NCI-H146 (cell line): ENCODE measurements at places on chromosomes 11 and 22.
A peak's percentile ranks its signal among the peaks of the same experiment; 100 is the strongest.

DNA sequence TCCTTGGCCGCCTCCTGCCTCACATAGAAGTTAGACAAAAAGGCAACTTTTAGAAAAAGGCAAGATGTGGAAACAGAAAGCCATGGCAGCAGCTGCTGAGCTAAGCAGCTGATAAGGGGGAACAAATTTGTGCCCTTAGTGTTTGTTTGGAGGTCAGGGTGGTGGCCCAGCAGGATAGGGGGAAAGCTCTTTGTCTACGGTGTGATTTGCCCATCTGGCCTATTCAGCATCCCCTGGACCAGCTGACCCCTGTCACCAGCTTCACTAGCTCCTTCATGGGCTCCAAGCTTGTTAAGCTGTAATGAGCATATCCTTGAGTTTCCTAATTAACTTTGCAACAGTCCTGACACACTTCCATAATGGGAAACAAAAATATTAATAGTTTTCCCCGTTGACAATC is 5.9 kb upstream of the ME3 start:
- peak; percentile 48 for DNase-seq

GRCh38 chr11:6321961-6322362 is 1.7 kb upstream of the CAVIN3 start:
- DNase-seq = peak; percentile 78

DNA sequence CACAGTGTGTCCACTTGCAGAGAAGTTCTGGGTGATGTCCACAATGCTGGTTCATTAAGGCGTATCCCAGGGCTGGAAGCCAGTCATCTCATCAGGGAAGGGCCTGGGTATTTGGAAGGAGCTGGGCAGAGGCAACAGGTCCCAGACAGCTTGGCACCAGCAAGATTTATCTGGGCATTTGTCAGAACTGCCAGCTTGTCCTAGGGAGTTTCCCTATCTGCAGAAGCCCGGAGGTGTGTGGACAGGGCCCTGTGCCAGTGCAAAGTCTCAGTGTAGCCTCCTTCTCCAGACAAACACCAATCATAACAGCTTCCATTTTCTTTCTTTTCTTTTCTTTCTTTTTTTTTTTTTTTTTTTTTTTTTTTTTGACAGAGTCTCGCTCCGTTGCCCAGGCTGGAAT is 125.3 kb upstream of the TIMP3 start:
- no peak for DNase-seq

DNA sequence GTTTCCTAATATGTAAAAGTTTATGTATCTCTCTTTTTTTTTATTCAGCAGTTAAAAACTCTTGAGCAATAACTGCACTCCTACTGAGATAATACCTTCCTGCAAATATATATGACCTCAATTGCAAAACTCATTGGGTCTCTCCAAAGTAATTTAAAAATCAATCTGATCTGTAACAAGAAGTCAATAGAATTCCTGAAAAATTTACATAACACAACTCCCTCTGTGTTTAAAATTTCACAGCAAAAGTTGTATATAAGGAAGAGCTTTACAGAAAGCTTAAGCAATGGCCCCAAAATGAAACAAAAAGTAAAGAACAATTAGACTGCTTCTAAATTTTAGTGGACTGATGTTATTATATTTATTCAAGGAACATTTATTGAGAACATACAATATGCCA is 313.4 kb downstream of the DLG2 start:
- DNase-seq = no peak

- DNase-seq = no peak
These were observed 39.5 kb downstream of the XRRA1 start for GRCh38 chr11:74909385-74909784.

DNA sequence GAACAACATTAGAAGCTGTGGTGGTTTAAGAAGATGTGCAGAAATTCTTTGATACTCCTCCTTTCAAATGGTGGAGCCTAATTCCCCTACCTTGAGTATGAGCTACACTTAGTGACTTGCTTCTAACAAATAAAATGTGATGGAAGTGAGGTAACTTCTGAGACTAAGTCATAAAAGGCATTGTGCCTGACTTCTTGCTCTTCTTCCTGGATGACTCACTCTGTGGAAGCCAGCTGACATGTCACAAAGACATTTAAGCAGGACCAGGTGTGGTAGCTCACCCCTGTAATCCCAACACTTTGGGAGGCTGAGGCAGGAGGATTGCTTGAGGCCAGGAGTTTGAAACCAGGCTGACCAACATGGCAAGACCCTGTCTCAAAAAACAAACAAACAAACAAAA is 3.9 kb upstream of the PLA2G3 start:
- DNase-seq = no peak

DNA sequence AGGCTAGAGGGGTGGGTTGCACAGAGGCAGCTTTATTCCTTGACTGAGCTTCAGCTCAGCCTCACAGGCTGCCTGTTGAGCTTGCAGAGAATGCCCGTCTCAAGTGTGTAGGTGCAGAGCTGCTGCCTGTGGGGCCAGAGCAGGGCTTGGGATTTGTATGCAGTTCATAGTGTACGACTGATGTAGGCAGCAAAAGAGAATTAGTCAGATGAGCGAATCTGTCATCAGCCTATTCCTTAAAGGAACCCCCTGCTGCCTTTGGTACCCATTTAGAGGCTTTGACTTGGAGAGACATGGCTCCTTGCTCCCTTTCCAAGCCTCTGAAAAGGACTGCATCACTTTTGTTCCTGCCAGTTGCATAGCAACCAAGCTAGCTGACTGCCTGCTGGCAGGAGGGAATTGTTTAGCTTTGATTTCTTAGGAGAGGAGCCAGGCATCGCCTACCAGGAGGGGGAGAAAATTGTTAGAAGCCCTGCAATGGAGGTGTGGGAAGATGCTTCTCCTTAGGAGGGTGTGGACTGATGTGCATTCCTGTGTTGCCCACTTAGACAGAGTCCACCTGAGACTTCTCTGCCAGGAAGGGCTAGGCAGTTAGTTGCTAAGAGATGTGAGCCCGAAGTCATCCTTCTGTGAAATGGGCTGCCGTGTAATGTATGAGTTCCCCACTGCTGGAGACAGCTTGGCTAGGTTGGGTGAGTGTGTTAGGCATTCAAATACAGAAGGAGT is 10.9 kb downstream of the ACO2 start:
- no peak for DNase-seq

DNA sequence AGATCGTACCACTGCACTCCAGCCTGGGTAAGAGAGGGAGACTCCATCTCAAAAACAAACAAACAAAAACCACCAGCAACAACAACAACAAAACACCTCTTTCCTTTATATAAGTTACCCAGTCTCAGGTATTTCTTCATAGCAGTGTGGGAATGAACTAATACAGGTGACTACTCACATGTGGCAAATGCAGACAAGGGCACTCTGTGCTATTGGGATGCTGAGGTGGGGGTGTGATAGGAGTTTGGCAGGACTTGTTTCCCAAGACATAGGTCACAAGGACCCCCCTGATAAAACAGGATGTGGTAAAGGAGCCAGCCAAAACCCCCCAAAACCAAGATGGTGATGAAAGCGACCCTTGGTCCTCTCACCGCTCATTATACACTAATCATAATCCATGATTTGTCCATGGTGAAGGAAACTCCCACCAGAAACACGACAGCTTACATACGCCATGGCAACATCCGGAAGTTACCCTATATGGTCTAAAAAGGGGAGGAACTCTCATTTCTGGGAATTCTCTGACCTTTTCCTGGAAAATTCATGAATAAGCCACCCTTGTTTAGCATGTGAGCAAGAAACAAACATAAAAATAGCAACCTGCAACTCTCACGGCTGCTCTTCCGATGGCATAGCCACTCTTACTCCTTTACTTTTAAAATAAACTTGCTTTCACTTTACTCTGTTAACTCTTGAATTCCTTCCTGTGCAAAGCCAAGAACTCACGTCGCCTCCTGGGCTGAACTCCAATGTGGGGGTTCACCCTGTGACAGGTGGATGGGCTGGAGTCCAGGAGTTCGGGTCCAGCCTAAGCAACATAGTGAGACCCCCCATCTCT is 18.8 kb upstream of the INCENP start:
- no peak for DNase-seq

- DNase-seq = no peak
These were observed 155.4 kb downstream of the DBX1 start for GRCh38 chr11:20004866-20005265.

DNA sequence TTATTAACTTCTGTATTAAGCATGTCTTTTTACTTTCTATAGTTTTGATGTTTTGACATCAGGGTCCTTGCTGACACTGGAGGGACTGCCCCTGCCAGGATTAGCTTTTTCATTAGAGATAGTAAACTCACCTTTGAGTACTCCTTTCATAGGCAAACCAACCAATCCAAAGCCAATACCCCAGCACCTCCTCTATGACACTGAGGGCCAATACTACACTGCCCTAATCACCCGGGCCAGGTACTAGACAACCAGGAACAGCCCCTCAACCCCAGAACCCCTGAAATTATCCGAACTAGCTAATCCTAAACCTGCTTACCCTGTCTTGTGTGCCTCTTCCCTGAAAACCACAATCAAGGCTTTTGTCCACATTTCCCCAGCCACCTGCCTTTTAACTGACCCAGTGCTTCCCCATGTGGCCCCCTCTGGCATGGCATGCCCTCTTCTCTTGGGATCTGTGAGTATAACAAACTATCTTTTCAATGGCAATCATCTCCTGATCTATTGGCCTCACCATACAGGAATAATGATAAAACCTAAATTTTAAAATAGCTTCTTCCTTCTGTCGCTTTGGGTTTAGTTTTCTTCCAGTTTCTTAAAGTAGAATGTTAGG is 31.2 kb downstream of the RAB6A start:
- DNase-seq = peak; percentile 36

- DNase-seq = no peak
These were observed 4.2 kb upstream of the GAB4 start for GRCh38 chr22:17012267-17012666.

- DNase-seq = no peak
These were observed 38.0 kb downstream of the HORMAD2 start for GRCh38 chr22:30118291-30118690.

DNA sequence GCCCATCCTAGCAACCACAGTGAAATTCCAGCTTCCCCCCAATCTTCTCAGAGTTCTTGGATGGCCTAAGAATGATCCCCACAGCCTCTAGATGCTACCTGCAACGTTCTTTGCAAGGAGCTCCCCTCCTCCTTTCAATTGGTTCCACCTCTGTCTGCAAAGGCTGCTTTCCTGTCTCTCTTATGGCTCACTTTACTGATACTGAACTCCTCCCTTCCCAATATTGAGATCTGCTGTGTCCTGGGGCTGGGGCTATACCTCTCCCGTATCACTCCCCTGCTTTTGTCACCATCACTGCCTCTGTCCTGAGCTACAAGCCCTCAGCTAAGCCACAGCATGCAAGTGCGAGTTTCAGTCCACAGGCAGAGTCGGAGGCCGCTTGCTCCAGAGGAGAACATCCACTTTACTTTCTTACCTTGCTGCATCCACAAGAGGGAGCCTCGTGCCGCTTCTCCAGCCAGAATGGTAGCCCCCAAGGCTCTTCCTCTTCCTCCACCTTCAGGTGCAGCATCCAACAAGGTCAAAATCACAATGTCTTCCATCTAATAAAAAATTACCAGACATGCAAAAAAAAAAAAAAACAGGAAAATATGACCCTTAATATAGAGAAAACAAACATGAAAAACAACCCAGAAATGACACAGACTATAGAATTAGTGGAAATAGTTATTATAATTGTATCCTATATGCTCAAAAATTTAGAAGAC is 48.6 kb upstream of the TMEM45B start:
- DNase-seq = peak; percentile 34

- DNase-seq = no peak
These were observed 48.7 kb upstream of the RASD2 start for GRCh38 chr22:35491908-35492380.

DNA sequence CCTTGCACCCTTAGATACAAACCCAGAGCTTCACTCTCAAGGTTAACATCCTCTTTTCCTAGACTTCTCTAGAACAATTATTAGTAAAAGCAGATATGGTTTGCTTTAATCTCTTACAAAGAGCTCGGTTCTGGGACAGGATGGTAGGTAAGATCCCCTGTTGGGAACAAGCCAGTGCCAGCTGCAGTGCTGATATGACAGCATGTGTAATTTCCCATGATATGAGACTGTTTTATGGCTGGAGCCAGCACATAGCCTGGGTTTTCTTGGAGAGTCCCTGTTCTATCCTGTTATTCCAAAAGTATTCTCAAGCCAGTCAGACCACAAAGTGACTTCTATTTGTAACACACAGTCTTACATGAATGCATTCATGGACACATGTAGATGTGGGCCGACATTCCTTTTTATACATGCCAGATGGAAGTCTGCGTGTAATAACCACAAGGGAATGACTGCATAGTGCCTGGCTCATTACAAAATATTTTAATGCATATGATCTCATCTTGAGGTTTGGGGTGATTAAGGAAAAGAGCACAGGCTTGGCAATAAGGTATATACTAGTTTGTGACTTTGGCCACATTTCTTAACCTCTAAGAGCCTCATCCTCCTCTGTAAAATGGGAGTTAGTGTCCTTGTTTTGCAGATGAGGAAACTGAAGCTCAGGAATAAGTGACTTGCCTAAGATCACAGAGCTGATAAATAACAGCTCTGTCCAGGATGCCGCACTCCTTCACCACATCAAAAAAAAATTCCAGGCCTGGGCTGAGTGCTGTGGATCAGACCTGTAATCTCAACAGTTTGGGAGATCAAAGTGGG is 21.8 kb downstream of the CLMP start:
- DNase-seq = no peak

GRCh38 chr11:130146796-130147195 is 12.8 kb upstream of the ST14 start:
- no peak for DNase-seq

DNA sequence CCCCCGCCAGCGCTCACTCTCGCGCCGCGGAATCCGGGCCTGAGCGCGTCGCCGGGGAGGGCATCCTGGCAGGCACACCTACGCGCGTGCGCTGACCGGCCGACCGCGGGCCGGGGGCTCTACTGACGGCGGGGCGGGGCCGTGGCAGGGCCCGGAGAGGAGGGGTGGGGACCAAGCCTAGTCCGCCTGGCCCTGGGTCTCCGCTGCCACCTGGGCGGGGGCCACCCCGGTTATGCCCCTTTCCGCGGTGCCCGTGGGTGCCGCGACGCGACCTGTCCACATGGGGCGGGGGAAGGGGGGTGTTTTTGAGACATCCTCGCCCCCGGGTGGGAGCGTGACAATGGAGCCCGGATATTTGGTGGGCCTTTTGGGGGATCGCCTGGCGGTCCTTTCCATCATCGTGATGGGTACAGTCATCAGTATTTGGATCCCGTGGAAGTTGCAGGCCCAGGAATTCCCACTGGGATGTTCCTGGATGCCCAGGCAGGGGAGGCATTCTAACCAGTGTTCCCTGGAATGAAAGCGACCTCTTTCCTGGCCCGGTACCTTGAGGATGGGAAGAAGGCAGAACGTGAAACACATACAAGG is 2.2 kb downstream of the NCAM1 start:
- peak; percentile 82 for DNase-seq
